ENCODE measurements at places on chromosomes 16 and 17.

- no peak for DNase-seq
These were observed 5.3 kb upstream of the COL1A1 start for GRCh38 chr17:50206604-50207293.

- no peak for DNase-seq
These were observed 3.1 kb upstream of the JPT2 start for GRCh38 chr16:1674751-1675664.

DNA sequence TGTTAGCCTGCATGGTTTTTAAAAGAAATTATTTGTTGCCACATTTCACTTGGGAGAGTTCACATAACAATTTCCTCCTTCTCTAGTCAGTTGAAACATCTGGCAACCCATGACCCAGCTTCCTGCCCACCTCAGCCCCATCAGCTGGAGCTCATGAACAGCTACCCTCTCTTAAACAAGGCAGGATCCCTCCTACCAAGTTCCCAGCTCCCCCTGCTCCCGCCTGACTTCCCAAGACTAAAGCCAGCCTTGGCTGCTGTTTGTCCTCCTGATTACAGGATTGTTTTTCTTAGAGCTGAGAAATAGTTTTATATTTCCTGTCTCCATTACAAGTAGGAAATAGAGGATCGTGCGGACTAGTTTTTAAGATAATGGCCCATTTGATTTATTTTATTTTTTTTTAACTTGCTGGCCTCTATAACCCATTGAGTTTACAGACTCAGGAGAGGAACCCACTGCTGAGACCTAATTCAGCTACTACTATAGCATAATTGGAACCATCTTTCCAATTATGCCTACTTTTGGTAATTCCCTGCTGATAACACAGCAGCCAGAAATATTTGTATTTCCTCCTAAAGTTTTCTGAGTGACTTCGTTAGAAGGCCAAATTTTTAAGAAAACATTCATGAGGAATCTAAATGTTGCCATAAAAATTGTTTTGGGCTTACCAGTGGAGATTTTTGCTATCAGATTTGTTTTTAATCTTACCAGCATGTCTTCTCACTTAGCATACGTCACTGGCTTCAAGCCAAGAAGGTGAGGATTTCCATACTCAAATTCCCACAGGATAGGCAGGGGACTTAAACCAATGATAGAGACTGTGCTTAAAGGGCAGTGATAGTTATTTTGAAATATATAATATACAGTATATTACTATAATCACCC, 90.0 kb downstream of the ELAC2 start:
- DNase-seq, result no peak

DNA sequence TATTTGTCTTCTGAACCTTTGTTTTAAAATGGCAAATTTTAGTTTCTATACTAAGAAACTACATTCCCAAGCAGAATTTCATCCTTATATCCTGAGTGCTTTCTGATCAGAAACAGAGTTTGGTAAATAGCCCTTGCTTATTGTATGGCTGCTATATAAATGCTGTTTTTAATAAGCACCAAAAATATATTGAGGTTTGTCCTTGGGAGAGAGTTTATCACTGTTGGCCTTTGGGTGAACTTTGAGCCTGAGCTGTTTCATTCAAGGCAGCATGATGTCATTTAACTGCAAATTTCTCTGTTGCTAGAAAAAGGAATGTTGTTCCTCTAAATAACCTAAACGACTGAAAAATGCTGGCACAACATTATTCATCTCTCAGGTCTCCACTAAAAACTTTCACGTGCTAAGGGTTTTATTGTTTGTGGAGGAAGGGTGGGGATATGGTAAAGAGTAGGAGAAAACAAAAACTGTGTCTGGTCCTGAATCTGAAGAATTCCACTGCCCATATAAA, 334.3 kb upstream of the TBX2 start:
- DNase-seq, result no peak

DNA sequence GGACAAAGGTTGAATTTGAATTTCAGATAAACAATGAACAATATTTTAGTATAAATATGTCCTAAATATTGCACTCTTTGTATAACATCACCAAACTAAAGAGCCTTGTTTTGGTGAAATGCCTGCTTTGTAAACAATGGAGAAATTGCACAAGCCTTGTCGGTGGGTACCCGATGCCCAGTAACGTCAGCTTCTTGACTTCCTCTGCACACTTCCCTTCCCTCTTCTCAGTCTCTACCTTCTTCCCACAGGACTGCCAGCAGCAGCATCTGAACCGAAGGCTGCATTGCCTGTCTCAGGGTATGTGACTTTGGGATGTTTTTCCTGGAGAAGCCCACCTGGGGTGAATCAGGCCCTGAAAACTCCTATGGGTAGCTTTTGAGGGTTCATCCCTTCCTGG, 113.9 kb downstream of the UTP18 start:
- DNase-seq, result no peak

DNA sequence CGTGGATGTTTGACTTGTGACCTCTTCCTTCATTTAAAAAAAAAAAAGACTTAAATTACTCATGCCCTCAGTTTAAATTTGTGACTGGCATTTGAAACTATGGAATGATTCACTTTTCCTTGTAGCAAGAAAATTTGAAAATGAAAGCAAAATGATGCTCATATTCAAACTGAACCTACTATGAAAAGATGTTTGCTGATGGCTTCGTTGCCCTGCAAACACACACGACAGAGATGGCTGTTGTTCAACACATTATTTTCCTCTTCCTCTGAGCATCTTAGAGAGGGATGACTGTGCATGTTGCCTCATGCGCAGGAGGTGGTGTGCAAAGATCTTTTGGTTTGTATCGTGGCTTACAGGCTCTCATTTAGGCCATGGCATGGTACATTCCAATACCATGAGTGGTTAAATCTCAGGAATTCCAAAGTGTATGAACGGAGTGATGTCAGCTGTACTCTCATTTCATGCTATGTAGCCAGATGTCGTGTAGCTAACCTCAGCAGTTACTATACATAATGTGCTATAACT, 164.5 kb downstream of the PRKCA start:
- no peak for DNase-seq

GRCh38 chr17:59845595-59846393, 46.9 kb downstream of the TUBD1 start:
- DNase-seq, result no peak

- no peak for DNase-seq
These were observed 49.8 kb downstream of the IRX3 start for GRCh38 chr16:54236773-54237172.

DNA sequence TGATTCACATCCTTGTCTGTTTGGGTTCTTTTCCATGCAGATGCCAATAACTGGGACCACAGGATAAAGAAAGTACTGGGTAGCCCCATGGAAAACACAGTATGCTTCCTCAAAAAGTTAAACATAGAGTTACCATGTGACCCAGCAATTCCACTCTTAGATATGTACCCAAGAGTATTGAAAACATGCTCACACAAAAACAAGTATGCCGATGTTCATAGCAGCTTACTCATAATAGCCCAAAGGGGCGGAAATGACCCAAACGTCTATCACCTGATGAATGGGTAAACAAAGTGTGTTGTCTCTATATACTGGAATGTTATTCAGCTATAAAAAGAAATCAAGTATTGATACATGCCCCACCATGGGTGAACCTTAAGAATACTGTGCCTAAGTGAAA, 55.4 kb downstream of the CYB5B start:
- DNase-seq, result no peak

DNA sequence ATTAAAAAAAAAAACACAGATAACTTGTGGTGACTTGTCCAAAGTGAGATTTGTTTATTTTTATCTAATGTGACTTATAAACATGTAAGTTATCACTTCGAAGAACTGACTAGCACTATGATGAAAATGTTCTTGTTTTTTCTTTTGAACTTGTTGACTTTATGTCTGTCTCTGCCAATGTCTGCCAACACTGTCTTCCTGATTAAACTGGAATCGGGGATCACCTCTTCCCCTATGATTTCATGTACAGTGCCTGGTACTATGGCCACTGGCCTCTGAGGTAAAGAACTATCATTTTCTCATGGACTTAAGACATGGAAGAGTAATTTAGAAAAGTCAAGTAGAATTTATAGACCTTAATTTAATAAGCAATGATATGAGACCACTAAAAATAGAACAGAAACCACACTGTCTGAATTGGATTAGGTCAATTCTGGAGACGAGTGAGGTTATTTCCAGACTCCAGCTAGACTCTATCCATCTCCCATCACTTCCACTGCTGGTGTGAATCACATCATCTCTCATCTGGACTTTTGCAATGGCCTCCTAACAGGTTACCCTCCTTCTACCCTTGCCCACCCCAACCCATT, 8.9 kb downstream of the C17orf78 start:
- no peak for DNase-seq

GRCh38 chr17:64357191-64357981, 33.3 kb downstream of the PECAM1 start:
- DNase-seq, result no peak

DNA sequence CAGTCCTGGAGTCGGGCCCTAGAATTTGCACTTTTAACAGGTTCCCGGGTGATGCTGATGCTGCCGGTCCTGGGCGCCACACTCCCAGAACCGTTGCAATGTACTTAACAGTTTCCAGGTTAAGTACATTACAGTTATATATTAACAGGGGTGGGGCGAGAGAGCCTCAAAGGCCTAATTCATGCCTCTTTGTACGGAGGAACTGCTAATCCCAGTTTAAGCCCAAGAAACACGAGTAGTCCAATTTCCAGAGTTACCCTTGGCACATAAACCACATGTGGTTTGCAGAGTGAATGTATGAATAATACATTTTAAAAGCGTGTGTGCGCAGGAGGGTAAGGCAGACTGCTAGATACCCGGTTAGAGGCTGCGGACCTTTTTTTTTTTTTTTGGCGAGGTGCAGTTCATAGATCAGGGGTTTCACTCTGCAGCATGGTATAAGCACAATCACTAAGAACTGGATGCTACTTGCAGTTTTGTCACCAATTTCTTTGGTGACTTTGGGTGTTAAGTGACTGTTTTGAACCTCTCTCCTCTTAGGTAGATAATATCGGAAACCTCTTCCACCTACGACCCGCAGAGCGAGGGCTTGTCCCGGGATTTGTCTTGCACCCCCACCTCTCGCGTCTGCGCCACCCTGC, 713 bp downstream of the COX11 start:
- no peak for DNase-seq

GRCh38 chr17:72812823-72813222, 279.7 kb downstream of the SLC39A11 start:
- no peak for DNase-seq

GRCh38 chr17:45172541-45173286, 11.0 kb downstream of the HEXIM2 start:
- DNase-seq, result no peak

GRCh38 chr16:65932350-65933072, 434.0 kb upstream of the CDH5 start:
- DNase-seq, result no peak

GRCh38 chr17:71032746-71033273, 863.5 kb downstream of the KCNJ2 start:
- DNase-seq, result no peak

DNA sequence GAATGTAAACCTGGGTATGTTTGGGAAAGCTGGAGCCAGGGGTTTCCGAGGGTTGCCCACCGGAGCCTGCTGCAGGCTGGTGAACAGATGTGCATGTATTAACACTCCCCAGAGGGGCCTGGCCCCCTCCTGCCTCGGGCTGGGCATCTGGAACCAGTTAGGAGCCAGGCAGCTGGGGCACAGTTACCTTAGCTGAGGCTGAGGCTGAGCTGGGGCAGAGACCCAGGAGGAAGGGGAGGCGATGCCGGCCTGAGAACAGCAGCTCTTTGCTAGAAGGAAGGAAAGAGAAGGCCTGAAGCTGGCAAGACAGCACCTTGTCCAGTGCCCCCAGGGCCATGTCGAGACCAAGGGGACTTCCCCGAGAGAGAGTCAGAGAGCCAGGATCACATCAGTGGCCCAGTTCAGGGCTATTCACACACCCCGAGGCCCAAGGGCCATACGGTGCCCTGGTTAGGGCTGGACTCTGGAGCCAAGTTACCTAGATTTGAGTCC, 65.8 kb downstream of the RMI2 start:
- DNase-seq, result no peak
